ENCODE measurements at places on chromosomes 2 and 18.

GRCh38 chr2:35501076-35501475 lies 854.5 kb upstream of the CRIM1 start:
- no peak for DNase-seq

DNA sequence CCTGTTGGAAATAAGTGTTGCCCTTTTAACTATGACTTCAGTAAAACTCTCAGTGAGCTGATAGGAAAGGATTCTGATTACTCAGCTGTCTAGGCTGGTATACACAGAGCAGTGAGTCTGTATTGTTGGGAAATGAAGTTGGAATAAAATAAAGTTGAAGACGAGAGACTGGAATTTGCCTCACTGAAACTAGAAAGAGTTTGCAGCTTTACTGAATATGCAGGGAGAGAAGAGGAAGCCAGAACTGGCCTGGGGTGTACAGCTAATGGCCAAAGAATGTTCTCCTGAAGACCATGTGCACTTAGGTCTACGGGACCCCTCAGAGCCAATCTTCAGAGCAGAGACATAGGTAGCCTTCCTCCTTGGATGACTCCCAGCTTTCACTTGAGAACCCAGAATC lies 26.5 kb downstream of the EIF4E2 start:
- DNase-seq: no peak

- DNase-seq: peak; percentile 6
Observed at GRCh38 chr2:187138265-187138664, 289.3 kb upstream of the ZSWIM2 start.

DNA sequence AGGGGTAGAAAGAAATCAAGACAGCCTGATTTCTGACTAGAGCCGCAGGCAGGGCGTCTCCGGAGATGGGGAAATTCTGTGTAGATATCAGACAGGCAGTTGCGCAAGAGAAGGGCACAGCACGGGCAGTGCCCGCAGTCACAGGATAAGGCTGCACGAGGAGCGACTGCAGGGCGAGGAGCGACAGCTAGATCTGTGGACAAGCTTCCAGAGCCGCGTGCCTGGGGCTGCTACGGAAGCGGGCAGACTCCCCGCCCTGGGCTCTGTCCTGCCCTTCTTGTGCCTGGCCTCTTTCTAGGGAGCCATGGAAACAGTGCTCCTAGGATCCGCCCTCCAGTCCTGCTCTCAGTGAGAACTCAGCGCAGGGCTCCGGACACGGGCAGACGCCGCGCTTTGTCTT lies 12.6 kb downstream of the MC5R start:
- DNase-seq: no peak

DNA sequence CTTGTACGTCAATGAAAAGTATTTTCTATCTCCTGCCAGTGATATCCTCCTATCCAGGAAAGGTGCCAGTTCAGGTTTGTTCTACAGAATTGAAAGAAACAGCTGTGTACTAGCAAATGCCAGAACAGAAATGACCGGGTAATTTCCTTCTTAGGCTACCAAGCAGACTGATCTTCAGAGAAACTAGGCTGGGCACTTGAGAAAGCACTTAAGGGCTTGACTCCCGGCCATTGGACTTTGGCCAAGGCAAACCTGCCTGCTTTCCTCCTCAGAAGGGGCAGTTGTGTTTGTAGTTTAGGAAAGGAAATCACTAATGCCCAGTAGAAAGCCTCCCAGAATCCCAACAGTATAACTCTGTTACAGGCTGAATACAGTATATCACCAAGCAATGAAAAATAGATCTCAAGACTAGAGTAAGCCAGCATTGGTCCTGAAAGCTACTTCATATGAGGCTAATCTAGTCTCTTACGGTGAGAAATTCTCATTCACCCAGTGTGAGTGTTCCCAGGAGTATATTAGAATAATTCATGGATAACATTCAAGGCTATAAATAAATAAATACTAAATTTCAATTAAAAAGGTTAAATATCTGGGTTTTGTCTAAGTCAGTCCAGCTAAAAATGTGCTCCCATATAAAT lies 43.0 kb upstream of the COL5A2 start:
- no peak for DNase-seq

- DNase-seq: no peak
Observed at GRCh38 chr2:35508601-35509000, 847.0 kb upstream of the CRIM1 start.

DNA sequence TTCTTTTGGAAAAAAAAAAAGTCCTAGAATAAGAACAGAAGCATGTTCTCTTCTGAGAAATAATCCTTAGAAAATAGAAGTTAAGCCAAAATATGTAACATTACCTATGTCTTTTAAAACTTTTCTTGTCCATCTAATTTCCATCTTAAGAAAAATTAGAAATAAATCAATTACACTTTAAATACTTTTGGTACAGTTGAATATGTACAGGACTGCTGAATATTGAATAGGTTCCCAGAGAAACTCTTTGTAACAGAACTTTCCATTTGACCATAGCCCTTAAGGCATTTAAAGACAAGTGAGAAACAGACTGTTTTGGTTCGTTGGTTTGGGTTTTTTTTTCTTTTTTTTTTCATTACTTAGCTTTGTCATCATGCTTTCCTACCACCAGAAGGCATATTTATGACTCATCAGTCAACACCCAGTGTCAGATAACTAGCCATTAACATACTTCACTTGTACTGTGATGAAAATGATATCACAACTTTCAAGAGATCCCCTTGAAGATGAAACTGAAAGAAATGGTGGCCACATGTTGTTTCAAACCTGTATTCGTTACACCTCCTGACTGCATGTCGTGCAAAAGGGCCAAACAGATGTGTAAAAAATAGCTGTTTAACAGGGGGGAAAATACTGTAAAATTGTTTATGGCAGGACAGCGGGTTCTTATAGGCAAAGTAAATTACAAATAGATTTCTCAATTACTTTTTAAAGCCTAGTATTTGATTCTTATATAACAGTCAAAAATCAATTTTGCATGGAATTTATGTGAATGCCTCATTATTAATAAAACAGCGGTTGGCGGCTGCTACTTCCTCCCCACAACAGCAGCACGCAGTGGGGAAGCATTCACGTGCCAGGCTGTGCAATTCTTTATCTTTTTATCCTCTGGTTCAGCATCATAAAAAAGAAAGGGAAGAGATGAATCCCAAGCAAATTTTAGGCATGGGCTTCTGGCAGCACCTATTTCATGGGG lies 280.7 kb upstream of the HNRNPA3 start:
- DNase-seq: peak; percentile 47

DNA sequence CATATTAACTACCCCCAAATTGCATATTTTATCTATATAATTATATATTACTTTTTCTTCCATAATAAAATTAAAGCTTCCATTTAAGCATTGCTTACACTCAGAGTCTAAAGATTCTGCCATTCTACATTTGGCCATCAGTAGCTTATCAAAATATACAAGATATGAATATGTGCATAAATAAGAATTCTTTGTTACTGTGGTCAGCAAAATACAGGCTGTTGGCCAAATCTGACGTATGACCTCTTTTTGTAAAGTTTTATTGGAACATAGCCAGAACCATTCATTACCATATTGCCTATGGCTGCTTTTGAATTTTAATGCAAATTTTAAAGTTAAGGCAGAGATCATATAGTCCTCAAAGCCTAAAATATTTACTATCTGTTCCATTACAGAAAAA lies 643.9 kb upstream of the VRK2 start:
- DNase-seq: no peak

- no peak for DNase-seq
Observed at GRCh38 chr18:26963292-26963691, 97.8 kb upstream of the AQP4 start.

- DNase-seq: no peak
Observed at GRCh38 chr2:85867556-85868292, 21.1 kb downstream of the ST3GAL5 start.

DNA sequence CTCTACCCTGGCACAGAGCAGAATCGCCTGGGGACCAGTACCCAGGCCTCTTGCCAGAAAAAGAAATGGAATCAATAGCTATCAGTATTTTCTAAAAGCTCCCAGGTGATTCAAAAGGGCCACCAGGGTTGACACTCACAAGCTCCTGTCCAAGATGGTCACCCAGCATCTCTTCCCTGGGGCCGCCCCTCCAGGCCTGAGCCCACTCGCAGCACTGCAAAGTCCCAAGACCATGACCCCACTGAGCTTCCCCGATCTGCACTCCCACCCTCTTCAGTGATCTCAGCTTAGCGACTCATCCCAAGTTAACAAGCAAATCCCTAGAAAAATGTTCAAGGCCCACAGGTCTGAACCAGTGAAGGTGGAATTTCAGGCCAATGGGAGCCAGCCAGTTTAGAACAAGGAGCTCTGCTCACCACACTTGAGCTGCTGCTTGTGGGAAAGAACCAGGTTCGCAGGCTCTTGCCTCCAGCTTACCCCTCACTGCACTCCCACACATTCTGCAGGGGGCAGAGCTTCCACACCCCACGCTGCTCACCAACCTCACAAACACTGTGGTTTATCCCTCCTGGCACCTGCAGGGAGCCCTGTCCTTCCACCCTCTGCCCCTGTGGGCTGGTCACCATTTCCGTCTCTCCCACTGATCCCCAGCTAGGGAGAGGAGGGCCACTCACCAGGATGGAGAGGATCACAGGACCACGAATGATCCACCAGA lies 19.8 kb downstream of the TMEM37 start:
- DNase-seq: no peak

DNA sequence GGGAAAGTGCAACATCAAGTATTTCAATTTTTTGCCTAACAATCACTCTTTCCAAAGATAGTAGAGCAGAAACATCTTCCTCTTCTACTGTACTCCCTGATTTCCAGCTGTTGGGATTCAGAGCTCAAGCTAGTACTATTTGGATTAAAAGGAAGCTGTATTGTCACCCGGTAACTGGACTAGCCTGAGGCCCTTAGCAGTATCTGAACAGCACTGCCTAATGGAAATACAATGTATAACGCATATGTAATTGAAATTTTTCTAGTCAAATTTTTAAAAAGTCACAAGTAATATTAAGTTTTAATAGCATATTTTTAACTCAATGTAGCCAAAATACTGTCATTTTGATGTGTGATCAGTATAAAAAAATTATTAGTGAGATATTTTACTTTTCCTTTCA lies 86.2 kb downstream of the COX7A2L start:
- DNase-seq: no peak

GRCh38 chr2:133498662-133499585 lies 69.3 kb downstream of the NCKAP5 start:
- DNase-seq: no peak

GRCh38 chr2:37871456-37872191 lies 53.5 kb upstream of the RMDN2 start:
- DNase-seq: peak; percentile 80

GRCh38 chr2:99903981-99904380 lies 238.4 kb downstream of the AFF3 start:
- no peak for DNase-seq

DNA sequence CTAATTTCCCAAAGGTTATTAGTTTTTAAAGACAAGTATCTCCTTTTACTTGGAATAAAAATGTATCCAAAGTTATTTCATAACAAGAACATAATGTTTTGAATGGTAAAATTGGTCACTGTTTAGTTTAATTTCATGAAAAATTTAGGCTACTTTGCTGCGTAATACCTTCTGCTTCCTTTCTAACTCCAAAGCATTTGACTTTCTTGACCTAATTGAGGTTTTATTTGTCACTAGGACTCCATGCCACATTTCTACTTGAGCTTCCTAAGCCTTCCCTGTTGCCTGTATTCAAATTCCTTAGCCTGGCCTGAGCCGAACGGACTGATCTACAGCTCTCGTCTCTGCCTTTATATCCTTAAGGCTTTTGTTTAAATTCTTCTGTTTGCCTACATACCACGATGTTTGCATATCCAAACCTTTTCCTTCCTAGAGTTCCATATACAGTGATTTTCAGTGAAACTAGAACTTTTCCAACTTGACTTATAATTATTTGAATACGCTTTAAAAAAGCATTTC lies 25.1 kb downstream of the ARMC9 start:
- DNase-seq: no peak

DNA sequence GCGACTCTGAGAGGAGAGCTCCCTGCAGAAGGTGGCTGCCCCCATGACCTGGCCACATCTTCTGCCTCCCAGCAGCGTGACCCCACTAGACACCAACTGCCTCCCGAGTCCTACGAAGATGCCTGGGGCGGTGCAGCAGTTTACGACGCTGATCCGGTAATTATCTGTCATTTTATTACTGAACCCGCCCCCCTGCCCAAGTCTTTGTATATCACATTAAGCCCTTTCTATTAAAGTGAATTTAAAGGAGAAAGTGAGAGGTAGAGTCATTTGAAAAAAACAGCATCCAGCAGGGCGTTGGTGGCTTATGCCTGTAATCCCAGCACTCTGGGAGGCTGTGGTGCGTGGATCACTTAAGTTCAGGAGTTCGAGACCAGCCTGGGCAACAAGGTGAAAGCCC lies 33.4 kb downstream of the ABCG8 start:
- DNase-seq: no peak

- no peak for DNase-seq
Observed at GRCh38 chr18:50987261-50987660, 19.4 kb downstream of the ELAC1 start.

GRCh38 chr2:205755923-205756322 lies 73.6 kb downstream of the NRP2 start:
- DNase-seq: no peak

GRCh38 chr2:160647967-160648685 lies 154.5 kb upstream of the RBMS1 start:
- no peak for DNase-seq

DNA sequence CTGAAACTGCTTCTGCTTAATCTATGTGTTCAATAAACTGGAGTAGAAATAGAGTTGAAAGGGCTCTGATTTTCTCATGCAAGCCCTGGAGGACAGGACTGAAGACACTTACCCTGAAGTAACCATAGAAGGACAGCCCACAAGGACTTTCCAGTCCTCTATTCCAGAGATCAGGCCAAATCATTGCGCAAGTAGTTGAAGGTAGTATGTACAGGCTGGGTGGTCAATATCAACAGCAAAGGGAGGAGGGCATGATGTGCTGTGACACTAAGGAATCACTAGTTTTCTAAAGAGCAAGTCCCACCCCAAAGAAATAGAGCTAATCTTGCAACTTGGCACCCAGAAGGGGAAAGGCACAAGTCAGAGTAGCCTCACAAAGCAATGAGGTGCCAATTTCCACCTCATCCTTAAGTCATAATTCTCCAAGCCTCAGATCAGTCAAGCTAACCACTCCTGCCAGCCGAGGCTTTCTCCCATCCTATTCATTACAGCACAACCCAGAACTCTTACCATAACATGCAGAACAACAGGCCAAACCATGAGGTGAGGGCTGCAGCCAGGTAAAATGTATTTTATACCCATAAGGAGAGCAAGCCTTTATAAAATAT lies 533.5 kb downstream of the TNS1 start:
- DNase-seq: no peak
